ENCODE measurements at places on chromosomes 4 and X.

- DNase-seq = no peak
Observed at GRCh38 chrX:47662144-47662657, 3.2 kb upstream of the UXT start.

- no peak for DNase-seq
Observed at GRCh38 chr4:86661006-86661405, 66.9 kb downstream of the PTPN13 start.

GRCh38 chr4:67714248-67714583 lies 13.3 kb upstream of the UBA6 start:
- no peak for DNase-seq

DNA sequence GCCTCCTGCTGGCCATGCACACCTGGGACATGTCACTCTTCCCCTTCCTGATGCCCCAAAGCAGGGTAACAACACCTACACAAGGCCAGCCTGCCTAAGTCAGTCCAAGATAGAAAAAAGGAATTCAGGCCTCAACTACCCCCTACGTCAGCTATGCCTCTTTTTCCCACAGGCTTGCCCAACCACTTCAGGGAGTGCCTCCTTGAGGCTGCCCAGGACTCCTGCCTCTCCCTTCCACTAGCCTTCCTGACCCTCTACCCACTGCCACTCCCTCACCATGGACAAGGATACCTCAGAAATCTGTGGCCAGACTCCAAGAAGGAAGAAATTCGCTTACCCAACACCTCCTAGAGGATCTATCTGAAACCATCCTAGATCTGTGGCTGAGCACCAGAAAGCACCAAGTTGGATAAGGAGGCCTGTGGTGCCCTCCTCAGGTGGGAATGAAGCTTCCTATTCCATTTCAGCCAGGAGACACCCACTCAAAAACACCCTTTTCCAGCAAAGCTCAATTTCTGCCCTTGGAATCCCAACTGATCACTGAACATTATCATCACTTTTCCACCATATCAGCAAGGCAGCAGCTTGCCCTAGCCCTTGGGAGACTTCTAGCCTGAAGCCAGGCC lies 1.8 kb downstream of the KDM5C start:
- no peak for DNase-seq

GRCh38 chr4:26145212-26145611 lies 175.6 kb upstream of the RBPJ start:
- no peak for DNase-seq

DNA sequence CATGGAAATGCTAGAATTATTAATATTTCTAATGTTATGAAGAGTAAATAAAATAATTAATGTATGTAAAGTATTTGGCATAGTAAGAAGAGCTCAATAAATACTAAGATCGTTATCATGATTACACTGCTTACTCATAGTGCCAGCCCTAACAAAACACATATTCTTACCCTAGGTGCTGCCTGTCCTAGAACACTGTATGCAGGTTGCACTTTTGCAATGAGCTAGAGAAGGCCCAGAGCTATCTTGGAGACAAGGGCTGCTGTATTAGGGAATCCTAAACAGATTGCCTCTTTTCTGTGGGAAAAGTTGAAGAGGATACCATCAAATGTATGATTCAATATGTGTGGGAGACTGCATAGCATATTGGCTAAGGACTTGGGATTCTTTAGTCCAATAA lies 48.0 kb upstream of the TMEM164 start:
- no peak for DNase-seq

GRCh38 chr4:6618386-6619115 lies 21.9 kb upstream of the MRFAP1 start:
- DNase-seq = no peak

DNA sequence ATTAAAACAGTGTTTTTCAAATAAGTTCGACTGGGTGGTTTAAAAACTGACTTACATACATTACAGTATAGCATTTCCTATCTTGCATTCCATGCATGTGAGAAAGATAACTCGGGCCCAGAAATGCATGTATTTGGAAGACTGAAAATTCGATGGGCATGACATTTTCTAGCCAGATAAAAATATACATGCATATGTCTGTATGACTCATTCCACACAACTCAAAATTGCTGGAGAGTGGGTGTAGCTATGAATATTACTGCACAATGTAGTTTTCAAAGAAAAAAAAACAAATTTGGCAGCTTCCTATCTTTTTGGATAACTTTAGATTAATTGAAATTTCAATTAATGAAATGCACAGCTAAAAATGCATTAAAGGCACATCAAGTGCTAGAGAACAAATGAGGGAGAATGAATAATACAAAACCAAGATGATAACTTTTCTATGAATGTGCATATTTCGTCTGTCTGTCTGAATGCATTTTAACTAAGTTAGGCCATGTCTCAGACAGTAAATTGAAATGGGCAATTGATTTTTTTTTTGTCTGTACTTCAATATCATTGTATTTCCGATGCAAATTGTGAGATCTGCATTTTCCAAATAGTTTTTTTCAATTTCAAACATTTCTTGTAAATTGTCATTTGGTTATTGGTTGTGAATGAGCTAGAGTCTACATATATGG lies 54.5 kb upstream of the GABRA2 start:
- DNase-seq = no peak

DNA sequence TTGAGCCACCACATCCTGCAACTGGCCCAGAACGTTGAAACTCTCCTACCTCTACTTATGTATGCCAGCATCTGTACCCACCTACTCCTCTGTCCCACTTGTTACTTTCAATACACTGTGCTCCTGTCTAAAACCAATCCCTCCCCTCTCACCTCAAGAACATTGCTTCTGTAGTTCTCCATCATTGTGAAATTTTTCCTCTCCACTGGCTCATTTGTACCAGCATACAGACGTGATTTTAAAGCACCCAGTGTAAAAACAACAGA lies 25.5 kb upstream of the USO1 start:
- no peak for DNase-seq

DNA sequence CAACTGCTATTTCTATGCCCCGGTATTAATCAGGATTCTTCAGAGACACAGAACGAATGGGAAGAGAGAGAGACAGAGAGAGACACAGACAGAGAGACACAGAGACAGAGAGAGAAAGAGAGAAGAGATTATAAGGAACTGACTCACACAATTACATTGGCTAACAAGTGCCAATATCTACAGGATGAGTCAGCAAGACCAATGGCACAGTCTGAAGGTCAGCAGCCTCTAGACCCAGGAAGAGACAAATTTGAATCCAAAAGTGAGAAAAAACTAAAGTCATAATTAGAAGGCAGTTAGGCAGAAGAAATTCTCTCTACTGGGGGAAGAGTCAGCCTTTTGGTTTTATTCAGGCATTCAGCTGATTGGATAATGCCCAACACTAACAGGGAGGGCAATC lies 187.3 kb downstream of the MAB21L2 start:
- DNase-seq = no peak

GRCh38 chrX:7996414-7996813 lies 69.2 kb upstream of the PNPLA4 start:
- DNase-seq = peak; percentile 35

DNA sequence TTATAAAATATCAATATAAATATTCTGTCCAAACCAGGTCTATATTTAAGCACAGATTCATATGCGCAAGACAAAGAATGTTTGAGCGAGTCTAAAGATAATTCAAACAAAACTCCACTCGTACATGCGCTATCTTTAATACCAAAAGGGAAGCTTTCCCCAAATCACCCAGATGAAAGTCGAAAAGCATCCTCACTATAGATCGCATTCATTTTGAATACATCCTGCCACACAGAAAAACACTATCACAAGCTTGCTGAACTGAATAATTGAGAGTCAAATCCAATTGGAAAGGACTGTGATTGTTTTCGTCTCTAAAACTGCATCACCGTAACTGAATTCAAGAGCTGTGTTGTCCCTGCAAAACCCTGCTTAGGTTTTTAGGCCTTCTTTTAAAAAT lies 685 bp downstream of the TASL start:
- no peak for DNase-seq

DNA sequence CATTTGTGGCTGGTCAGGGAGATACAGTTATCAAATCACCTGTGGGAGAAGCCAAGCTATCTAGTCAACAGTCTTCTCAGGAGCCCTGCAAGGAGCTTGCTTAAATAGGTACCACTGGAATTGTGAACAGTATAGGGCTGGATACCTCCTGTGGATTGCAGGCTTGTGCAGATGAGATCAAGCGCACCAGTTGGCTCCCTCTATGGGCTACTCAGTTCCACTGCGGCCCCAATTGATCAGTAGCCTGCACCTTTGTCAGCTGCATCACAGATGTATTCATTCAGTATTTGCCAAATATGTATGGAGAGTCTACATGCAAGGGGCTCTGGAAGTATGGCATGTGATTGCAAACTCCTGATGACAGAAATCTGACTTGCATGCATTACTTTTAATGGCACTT lies 28.6 kb downstream of the TEX13A start:
- DNase-seq = no peak

GRCh38 chrX:96379951-96380350 lies 304.7 kb upstream of the DIAPH2 start:
- DNase-seq = no peak

GRCh38 chr4:179195887-179196286 lies 1753.7 kb upstream of the AGA start:
- no peak for DNase-seq

DNA sequence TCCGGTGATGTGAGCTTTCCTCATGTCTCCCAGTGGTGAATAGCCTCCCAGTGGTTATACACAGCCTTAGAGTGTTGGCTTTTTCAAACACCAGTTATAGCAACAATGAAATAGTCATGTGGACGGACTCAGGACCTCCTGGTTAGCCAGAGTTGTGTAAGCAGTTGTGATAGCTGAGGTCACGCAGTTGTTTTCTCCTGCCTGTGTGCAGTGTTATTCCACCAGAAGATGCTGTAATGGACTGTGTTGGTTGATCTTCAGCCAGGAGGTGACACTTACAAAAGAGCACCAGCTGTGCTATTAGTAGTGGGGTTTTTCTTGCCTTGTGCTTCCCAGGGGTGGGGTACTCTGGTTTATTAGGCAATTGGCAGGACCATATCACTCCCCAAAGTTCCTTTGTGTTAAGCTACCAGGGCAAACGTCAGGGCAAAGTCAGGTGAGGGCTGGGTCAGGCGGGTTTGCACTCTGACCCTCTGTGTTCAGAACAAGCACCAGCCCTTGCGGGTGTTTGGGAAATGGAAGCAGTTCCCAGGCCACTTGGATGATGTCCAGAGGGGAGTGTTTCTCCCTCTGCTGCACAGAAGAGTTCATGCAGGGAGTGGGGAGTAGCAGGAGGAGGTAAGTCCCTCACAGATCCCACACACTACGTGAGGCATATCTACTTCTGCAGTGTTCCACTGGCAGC lies 252.6 kb downstream of the TMEM47 start:
- DNase-seq = no peak

DNA sequence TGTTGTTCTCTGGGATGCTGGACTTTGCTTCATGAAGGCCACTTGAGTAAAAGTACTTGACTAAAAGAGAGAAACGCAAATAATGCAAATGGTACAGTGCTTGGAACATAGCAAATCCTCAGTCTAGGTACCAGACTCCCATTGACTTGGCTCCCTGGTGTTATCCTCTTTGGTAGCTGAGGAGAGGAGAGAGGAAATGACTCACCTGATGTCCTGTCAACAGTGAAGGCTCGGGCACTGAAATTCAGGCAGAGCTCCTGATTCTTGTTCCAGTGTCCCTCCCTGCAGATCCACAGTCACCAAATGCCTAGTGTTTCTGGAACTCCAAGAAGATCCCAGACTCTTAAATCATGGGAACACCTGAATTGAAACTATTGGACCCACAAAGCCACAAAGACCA lies 22.5 kb upstream of the TCEAL4 start:
- no peak for DNase-seq

DNA sequence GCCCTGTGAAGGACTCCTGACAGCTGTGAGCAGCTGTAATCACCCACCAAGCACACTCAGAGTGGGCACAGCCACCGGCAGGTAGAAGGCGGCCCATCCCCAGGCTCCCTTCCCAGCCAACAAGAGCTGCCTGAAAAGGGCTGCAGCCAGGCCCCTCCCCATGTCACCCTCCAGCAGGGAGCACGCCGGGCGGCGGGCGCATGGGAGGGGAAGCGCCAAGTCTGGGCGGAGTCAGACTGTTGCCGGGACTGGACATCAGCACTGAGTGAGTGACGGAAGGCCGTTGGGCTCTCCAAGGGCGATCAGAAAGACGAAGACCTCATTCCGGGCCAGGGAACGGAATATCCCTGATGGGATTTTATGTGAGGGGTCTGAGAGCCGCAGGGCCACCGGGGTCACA lies 82.1 kb downstream of the PPP2R2C start:
- no peak for DNase-seq

DNA sequence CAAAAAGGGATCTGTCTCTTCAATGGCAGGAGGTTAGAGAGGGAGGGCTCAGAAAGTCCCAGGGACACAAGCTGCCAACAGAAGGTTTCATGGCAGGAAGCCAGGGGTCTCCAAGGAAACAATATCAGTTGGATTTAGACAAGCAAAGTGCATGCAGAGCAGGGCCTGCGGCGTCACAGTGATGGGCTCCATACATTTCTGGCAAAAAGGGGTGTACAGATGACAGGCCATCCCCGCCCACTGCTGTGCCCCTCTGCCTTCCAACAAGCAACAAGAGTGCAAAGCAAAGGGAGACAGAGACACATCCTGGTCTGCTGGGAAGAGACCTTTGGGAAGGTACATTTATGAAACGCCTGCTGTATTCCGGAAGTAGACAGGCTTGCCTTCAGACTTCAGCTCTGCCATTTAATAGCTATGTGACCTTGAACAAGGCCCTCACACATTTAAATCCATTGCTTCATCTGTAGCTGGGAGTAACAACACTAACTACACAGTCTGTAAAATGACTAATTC lies 121.2 kb downstream of the AFAP1 start:
- DNase-seq = no peak
